RWPE1 (cell line): ENCODE measurements at places on chromosomes 13 and 19.

- DNase-seq, result peak; percentile 81
Measured at GRCh38 chr13:51797664-51798488, 6.1 kb downstream of the DHRS12 start.

DNA sequence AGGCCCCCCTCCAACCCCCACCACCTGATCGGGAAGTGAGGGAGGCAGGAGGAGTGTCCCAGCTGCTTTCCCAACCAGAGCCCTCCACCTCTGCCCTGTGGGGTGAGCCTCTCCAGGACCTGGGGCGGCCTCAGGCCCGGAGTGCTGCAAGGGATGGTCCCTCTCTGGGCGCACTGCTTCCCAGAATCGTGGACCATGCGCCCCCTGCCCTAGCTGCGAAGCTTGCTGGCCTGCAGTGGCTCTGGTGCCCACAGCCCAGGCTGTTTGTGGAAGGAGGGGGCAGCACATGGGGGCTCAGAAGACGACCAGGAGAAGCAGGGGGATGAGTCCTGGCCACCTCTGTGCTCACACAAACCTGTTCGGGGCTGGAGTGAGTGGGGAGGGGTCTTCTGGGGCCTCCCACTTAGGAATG lies 33.6 kb downstream of the CEBPG start:
- DNase-seq, result no peak

- no peak for DNase-seq
Measured at GRCh38 chr13:113646376-113646775, 11.6 kb downstream of the ATP4B start.

DNA sequence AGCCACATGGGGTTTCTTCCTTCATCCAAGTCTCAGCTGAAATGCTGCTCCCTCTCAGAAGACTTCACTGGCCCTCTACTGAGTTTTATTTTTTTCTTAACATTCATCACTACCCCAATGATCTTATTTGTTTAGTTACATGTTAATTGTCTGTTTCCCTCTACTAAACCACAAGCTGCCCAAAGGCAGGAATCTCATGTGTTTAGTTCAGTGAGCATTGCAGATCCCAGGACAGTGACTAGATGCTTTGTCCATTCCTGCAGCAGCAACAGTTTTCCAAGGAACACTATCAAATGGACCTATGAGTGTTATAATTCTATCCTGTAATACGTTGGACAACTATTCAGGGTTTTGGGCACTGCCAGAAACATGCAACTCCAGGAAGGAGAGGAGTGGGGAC lies 93.1 kb downstream of the RNASEH2B start:
- DNase-seq, result no peak

- DNase-seq, result no peak
Measured at GRCh38 chr13:45102136-45102507, 18.2 kb upstream of the GTF2F2 start.

GRCh38 chr13:36445891-36446351 lies 13.6 kb downstream of the CCNA1 start:
- no peak for DNase-seq

GRCh38 chr13:112648966-112649690 lies 40.7 kb upstream of the ATP11A start:
- DNase-seq, result no peak

GRCh38 chr13:64239372-64239771 lies 2823.7 kb upstream of the PCDH20 start:
- DNase-seq, result peak; percentile 3

GRCh38 chr19:2266183-2266993 lies 10.2 kb upstream of the JSRP1 start:
- DNase-seq, result no peak

- DNase-seq, result no peak
Measured at GRCh38 chr13:90270226-90270625, 1077.3 kb upstream of the MIR17HG start.

DNA sequence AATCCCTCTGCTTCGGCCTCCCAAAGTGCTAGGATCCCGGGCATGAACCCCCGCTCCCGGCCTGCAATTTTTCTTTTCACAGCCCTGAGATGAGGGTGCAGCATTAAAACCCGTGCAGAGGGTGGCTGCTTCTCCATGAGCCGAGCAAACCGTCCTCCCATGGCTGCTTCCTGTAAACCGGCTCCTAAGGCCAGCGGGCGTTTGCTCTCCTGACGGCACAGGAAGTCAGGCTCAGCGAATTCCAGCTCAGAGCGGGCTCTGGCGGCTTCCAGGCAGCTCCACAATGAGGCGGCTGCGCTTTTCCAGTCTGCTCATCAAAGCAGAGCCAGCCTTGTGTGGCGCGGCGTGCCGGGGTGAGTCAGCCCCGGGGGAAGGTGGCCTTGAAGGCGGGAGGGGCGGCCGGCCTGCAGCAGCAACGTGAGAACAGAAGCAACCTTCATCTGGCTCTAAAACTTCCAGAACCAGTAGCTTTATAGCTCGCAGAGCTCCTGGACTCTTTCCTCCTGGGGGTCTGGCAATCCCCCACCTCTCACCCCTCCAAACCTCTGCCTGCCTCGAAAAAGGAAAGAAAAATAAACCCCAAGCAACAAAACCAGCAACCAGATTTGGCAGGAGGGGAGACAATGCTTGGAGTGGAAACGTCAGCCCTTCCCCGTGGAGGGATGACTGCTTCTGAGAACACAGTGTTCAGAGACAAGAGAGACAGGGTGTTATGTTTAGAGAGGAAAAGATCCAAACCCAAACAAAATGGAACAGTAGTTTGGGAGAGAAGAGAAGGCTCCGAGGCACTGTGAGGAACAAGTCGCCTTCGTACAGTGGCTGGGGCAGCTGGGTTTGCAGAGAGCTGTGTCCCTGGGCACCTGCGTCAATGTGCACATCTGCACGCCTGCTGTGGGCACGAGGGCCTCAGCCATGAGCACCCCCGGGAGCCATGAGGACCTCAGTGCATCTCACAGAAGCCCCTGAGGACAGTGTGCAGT lies 67.8 kb downstream of the GADD45B start:
- peak; percentile 89 for DNase-seq

DNA sequence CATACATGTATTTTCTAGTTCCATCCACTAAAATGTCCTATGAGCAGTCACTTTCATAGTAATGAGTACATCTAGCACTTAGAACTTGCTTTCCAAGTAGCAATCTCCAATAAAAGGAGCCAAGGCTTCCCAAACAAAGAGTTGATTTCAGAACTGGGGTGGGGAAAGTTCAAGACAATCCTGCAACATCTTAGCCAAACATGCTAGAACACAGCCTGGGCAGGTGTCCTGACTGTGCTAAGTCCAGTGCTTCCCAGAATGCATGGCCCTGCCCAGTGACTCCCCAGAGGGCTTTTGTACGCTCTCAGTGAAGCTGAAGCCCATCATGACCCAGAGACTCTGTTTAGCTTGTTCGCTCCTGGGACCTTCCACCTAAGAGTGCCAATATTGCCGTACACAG lies 106.7 kb upstream of the UBAC2 start:
- no peak for DNase-seq

DNA sequence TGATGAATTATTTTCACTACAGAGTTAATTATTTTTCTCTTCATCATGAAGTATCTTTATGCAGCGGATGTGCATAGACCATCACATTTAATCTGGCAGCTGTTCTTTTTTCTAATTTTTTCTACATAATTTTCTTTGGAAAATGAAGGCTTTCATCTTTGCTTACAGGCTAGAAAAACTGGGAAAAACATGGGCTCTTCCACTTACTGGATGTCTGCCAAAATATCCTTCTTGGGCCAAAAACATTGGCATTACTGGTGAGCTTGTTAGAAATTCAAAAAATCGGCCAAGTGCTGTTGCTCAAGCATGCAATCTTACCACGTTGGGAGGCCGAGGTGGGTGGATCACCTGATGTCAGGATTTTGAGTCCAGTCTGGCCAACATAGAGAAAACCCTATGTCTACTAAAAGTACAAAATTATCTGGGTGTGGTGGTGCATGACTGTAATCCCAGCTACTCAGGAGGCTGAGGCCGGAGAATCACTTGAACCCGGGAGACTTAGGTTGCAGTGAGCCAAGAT lies 176.8 kb downstream of the ZNF737 start:
- DNase-seq, result no peak

DNA sequence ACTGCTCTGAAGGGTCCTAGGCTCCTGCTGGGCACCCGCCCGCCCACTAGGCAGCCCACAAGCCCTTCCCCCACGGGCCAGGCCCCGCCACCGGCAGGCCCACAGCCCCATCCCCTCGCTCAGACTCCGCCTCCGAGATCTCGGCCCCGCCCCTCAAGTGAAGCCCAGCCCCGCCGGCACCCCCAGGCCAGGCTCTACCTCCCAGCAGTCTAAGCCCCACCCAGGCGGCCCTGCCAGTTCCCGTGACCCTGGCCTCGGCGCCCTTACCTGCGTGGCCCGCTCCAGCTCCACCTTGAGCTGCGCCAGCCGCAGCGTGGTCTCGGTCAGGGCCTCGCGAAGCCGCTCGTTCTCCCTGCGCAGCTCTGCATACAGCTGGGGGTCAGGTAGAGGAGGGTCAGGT lies 16.3 kb downstream of the EPS8L1 start:
- no peak for DNase-seq

DNA sequence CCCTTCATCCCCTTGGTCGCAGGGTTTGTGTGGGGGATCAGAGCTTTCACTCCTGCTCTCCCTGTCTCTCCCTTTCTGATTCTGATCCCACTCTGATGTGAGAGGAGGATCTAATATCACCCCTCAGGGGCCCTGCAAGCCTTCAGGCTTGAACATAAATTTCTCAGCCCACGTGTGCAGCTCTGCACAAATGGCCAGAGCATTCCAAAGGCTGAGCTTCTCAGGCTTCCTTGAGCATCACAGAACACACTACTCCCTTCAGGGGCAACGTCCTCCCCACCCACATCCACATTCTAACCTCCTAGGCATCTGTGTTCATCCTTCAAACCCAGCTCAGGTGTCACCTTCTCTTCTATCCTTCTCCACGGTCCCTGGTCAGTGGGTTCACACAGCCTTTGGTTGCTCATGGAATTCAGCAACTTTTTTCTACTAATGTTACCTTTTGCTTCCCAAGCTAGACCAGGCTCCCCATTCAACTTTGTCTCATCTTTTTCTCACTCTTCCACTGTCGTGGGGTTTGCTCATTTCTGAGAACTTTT lies 24.4 kb upstream of the DOCK9 start:
- DNase-seq, result no peak

GRCh38 chr13:53642306-53642705 lies 613.7 kb downstream of the OLFM4 start:
- DNase-seq, result no peak
